IPS DF 19.7 (cell line): ENCODE measurements at places on chromosomes 2 and 18.

GRCh38 chr2:224101820-224102630 is 62.9 kb upstream of the SERPINE2 start:
- DNase-seq: no peak

DNA sequence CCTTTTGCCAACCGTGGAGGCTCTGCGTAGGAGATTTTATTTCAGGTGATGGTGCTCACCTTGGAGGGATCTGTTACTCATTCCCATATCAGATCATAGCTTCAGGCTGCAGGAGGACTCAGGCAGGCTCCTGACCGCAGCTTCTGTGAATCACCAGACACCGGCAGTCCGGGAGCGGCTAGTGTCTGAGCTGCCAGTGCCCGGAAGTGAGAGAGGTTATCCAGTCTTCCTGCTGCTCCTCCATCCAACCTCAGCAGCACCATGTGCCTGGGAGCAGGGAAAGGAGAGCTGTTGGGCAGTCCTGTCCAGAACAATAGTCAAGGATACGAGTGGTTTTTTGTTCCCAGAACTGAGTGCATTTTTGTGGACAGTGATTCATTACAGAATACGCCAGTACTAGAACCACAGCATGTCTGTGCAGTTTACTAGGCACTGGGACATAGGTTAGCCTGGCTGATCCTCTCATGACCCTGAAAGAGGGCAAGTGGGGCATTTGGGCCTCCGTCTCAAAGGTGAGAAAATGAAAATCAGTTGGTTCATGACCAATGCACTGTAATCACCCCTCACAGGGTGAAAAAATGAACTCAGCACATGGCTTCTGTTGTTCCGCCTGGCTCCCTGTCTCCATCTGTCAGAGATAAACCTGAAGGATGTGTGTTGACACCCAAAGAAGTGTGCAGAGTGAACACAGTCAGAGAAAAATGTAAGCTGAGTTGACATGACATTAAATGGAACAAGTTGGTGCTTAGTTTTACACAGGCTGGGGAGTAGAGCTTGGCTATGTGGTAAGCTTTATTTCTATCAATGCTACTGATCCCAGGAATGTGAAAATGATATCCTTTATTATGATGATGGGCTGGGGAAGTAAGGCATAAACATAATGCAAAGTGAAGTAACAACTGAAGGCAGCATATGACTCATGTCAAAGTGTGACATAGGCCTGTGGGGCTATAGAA is 12.2 kb downstream of the FHOD3 start:
- no peak for DNase-seq

DNA sequence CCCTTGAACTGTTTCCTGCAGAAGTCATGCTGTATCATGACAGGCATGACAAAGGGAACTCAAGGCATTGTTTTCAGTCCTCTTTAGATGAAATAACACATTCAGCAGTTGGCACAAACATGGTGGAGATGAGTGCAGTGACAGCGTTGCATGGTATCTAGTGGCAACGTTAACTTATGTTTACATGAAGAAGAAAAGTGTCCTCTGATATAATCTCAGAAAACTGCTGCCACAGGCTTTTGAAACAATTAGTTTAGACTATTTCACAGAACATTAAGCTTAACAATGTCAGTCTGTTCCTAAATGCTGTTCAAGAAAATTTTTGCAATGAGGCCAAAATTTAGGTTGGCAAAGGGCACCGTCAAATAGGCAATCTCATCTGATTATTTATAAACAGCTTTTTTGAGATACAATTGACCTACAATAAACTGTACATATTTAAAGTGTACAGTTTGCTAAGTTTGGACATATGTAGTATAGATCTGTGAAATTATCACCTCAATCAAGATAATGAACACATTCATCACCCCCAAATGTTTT is 64.7 kb downstream of the LYPD6B start:
- DNase-seq: no peak

GRCh38 chr2:2851316-2851715 is 520.2 kb upstream of the MYT1L start:
- DNase-seq: no peak

- no peak for DNase-seq
These were observed 62.5 kb downstream of the RRM2 start for GRCh38 chr2:10185046-10185445.

DNA sequence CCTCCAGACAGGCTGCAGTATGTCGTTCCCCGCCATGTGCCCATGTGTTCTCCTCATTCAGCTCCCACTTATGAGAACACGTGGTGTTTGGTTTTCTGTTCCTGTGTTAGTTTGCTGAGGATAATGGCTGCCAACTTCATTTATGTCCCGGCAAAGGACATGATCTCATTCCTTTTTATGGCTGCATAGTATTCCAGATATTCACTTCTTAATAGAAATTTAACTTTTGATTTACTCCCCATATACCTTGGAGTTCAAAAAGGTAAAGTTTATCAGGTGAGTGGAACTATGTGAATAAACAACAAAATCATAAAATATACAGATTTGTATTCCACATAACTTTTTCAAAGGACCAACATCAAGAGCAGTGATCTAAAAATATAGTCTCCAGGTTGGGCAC is 372.6 kb downstream of the STK39 start:
- no peak for DNase-seq

- DNase-seq: no peak
These were observed 12.1 kb downstream of the SP3 start for GRCh38 chr2:173953047-173953424.

DNA sequence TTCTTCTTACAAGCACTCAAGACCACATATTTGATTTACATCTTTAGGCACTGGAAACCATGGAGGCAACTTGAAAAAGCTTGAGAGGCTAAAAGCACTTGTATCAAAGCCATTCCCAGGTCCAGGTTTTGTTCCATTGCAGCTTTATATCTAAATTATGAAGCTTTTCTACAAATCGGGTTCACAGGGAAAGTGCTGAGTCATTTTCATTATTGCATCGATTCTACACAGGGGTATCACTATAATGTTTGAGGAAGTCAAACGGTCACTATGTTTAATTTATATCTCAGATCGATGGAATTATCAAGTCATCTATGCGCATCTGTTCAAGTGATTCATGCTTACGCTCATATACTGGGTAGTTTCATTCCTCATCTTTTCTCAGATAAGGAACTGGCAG is 118.7 kb downstream of the VWC2L start:
- no peak for DNase-seq

DNA sequence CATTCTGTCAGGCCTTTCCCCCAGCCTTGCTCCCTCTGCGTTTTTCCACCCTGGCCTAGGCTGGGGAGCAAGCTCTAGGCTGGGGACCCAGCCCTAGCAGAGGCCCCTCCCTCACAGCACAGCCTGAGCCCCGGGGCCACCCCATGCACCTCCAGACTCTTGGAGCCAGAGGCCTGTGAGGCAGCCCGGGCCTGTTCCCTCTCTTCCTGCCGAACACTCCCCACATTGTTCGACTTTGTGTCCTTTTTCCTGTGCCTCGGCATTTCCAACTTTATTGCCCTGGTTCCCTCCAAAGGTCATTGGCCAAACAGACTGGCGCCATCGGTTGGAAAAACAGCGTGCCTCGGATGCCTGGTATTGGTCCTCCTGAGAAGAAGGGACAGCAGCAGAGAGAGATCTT is 79.7 kb downstream of the HS1BP3 start:
- DNase-seq: no peak

GRCh38 chr2:189783927-189784867 is at the start of the genes ORMDL1 and PMS1:
TSS of gene ORMDL1 (minus strand) at chr2:189784339. CDS start at chr2:189782595, 1,744 bp downstream.
TSS of gene PMS1 (plus strand) at chr2:189784450. CDS start at chr2:189791810, 7,360 bp downstream.
- DNase-seq: peak; percentile 64

DNA sequence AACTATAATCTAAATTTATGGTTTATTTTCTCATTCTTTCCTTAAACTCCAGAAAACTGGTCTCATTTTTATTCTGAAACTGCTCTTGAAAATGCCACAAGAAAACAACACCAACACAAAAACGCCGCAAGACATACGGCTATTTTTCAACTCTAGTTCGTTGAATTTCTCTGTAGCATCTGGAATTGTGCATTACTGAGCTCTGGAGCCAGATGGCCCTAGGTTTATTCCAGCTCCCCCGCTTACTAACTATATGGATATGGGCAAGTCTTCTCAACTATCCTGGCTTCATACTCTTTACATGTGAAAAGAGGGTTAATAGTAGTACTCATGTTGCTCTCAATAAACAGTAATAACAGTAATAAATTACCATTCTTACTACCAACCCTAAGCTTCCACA is 19.9 kb downstream of the FAM98A start:
- DNase-seq: no peak

DNA sequence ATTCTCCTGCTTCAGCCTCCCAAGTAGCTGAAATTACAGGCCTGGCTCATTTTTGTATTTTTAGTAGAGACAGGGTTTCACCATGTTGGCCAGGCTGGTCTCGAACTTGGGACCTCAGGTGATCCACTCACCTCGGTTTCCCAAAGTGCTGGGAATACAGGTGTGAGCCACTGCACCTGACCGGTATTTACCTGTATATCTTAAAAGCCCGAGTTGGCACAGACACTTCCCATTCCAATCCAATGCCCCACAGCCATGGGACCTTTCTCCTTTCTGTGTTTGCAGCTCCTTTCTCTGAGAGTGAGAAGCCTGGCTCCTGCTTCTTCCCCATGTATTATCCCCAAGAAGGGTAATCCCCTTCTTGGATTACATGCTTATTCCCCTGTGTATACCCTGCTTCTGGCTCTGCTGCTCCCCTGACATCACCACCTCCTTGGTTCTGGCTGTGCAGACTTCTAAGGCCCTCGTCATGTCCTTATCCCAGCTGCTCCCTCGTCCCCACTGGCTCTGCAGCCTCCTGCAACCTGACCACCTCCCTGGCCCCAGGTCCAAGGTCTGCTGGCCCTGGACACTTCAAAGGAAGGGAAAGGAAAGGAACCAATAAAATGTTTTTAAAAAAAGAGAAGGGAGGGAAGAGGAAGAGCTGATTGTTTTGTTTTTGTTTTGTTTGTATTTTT is 52.8 kb downstream of the INPP5D start:
- DNase-seq: no peak

GRCh38 chr2:240818293-240819125 is 1.5 kb downstream of the KIF1A start:
- DNase-seq: no peak

- DNase-seq: no peak
These were observed 37.2 kb downstream of the YES1 start for GRCh38 chr18:774811-775210.

GRCh38 chr18:40163254-40163653 is 1791.8 kb upstream of the PIK3C3 start:
- DNase-seq: no peak

GRCh38 chr2:31239593-31240177 is 5.7 kb downstream of the EHD3 start:
- no peak for DNase-seq

GRCh38 chr2:134431838-134432434 is 178.1 kb downstream of the MGAT5 start:
- no peak for DNase-seq

- no peak for DNase-seq
These were observed 57.0 kb downstream of the SH3RF3 start for GRCh38 chr2:109185821-109186570.

- no peak for DNase-seq
These were observed 76.0 kb upstream of the SLC66A3 start for GRCh38 chr2:11079136-11079824.

- DNase-seq: no peak
These were observed 103.9 kb downstream of the PMAIP1 start for GRCh38 chr18:60003610-60004185.

DNA sequence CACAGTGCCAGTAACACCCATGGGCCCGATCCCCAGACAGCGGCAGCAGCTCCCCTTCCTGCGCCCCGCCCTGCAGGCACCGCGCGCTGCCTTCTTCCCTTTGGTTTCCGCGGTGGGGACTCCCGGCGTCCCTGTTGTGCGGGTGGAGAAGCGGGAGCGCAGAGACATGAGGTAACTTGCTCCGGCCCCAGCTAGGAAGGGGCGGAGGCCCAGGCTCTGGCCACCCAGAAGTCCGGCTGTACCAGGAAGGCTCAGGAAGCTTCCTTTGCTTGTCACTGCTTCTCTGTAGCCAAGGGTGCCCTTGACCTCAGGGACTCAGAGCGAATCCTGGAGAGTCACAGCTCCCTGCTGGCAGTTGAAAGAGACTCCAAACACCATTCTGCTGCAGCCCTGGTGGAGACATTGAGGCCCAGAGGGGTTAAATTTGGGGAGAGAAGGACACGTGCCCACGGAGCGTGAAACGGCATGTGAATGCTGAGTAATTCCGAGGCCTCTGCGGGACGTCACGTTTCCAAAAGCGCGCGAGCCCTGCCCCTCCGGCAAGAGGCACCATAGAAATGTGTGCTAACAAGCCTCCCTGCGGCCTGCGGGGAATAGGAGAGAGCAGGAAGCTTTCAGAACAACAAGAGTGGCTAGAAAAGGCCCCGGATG is 6.7 kb upstream of the ADCY3 start:
- no peak for DNase-seq

DNA sequence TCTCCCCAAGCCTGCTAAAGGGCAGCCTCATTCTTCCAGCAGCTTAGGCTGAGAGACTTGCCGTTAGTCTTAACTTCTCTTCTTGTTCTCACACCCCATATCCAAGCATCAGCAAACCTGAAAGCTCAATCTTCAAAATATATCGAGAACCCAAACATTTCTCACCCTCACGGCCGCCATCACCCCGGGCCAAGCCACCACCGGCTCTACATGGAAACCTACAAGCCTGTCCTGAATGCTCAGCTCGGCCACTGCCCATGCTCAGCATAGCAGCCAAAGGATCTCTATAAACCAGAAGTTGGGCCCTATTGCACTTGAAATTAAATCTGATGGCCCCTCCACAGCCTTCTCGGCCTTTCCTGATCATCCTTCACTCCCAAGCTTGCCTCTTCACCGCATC is 2.1 kb downstream of the HS1BP3 start:
- DNase-seq: no peak

DNA sequence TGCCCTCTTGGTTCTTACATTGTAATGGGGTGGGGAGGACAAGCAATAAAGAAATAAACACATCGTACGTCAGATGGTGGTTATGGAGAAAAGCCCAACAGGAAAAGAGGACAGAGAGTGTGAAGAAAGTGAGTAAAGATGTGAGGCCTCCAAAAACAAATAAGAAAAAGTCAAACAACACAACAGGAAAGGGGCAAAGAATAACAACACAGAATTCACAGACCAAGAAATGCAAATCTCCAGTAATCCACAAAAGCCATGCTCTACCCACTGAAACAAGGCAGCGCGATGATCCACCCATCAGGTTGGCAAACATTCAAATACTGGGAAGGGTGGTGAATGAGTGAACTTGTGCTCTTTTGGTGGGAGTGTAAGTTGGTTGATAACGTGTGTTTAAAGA is 16.7 kb upstream of the DUSP2 start:
- DNase-seq: no peak

- DNase-seq: no peak
These were observed 303.8 kb upstream of the TRIB2 start for GRCh38 chr2:12412898-12413305.

GRCh38 chr2:46974659-46975058 is 59.1 kb upstream of the MCFD2 start:
- no peak for DNase-seq

DNA sequence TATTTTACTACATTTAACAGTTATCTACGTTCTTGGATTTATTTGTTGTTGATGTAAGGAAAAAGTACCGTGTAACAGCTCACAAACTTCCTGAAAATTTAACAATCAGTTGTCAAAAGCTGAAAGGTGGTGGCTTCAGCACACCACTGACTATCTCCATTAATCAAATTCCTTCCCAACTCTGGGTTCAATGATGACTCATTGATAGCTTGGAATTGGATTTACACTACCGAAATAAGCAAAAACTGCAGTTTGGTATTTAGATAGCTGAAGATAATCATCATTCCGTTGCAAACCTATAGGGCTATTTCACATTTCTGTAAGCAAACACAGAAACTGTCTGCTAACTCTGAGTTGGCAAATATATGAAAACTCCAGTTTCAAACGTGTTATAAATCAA is 322.3 kb upstream of the TFPI start:
- no peak for DNase-seq

GRCh38 chr2:10486601-10487079 is 38.5 kb upstream of the ODC1 start:
- no peak for DNase-seq

- no peak for DNase-seq
These were observed 57.9 kb upstream of the FRZB start for GRCh38 chr2:182924306-182924705.
